ENCODE measurements at places on chromosomes 7 and 10.

- no peak for DNase-seq
Measured at GRCh38 chr7:103533761-103534160, 87.8 kb upstream of the SLC26A5 start.

GRCh38 chr10:10642751-10643150, 374.9 kb upstream of the CELF2 start:
- DNase-seq, result no peak

DNA sequence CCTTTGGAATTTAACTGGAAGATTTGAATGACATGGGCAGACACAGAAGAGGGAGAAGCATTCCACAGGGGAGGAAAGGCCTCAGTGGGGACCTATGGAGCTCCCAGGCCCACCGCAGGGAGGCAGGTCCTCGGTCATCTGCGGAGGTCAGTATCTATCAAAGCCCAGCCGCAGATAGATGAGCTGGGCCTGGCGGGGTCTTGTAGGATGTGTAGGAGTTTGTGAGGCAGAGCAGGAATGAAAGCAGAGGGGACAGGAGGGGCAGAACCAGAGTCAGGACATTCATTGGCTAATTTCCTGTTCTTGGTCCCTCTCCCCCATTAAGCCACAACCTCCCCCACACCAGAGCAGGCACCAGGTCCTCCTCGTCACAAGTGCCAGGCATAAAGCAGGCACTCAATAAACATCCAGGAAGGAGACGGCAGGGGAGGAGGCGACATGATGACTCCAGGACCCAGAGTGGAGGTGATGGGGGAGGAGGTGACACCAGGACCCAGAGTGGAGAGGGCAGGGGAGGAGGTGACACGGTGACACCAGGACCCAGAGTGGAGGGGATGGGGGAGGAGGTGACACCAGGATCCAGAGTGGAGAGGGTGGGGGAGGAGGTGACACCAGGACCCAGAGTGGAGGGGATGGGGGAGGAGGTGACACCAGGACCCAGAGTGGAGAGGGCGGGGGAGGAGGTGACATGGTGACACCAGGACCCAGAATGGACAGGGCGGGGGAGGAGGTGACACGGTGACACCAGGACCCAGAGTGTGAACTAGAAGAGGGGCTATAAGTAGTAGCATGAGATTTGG, 83.7 kb upstream of the PDGFA start:
- DNase-seq, result no peak

DNA sequence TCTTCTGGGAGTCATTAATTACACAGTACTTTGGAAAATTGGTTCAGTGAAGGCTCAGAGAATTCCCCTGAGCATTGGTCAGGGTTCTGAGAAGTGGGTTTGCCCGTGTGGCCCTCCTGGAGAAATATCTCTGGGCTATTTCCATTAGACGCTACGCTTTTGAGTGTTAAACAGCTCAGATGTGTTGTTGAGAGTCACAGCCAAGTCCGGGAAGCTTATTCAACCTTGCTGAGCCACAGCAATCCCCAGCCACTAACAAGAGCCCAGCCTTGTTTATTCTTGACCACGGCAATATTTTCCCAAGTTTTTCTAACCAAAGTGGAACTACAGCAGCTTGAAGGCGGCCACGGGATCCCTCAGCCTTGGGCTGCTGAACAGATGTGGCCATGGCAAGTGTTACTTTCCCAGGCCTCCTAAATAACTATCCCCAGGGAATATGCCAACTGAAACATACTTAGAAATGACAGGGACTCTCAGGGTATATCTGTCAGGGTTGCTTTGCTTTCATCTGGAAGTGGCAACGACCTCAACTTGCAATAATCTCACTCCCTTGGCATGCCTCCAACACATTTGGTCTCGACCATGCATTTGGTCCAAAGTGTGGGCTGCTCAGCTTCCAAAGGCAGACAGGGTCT, 214.7 kb downstream of the EMX2 start:
- DNase-seq, result no peak

- DNase-seq, result no peak
Measured at GRCh38 chr10:69179089-69179742, 818 bp upstream of the SUPV3L1 start.

- no peak for DNase-seq
Measured at GRCh38 chr10:24930427-24930826, 22.0 kb downstream of the PRTFDC1 start.

- peak; percentile 94 for DNase-seq
Measured at GRCh38 chr10:60942788-60943315, 1.1 kb downstream of the RHOBTB1 start.

GRCh38 chr10:24550680-24551079, 173.0 kb downstream of the ARHGAP21 start:
- DNase-seq, result no peak

Data from Kasumi-1 (cell line).